Endothelial cell (in vitro differentiated cells): ENCODE measurements at places on chromosomes 4 and X. TPM values are rescaled to one million over a fixed set of nuclear protein-coding genes. Genes with fewer than 3 reads are reported as not detected.

- no peak overlapping the region for H3K4me3 ChIP-seq
- no peaks in the 10 kb centered on the region for H3K36me3 ChIP-seq
- peaks cover 11% of the 10 kb centered on the region for H3K4me1 ChIP-seq
- no peak overlapping the region for H3K27ac ChIP-seq
- DNase-seq, result no peak
- H3K27me3 ChIP-seq, result peaks cover 1% of the 10 kb centered on the region
Observed at GRCh38 chrX:107823456-107823855, 2.2 kb upstream of the MID2 start.

DNA sequence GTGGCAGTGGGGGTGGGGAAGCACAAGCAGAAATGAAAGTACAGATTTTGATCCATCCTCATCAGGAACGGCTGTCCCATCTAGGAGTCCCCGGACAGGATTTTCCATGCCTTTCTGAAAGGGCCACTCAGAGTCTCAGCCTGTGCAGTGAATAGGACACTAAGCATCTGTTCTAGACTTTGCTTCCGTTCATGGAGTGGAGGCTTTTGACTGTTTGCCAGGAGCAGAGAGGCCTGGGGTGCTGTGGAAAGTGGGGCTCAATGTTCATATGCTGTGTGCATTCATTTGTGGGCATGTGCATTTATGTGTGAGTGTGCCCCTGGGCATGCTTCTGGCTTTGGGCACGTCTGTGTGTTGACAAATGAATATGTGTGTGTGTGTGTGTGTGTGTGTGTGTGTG lies 25.6 kb upstream of the MAMLD1 start:
- H3K4me1 ChIP-seq, result peaks cover 3% of the 10 kb centered on the region
- no peak overlapping the region for H3K27ac ChIP-seq
- H3K27me3 ChIP-seq, result peaks cover 2% of the 10 kb centered on the region
- H3K36me3 ChIP-seq, result no peaks in the 10 kb centered on the region
- H3K4me3 ChIP-seq, result no peak overlapping the region
- no peak for DNase-seq

The ANXA3 gene
- 30.4 TPM for total RNA-seq

The RHOXF1 gene
- total RNA-seq, result not detected
